ENCODE measurements at places on chromosomes 1 and 21.

- DNase-seq = no peak
Observed at GRCh38 chr1:6588128-6588892, 8.5 kb downstream of the ZBTB48 start.

GRCh38 chr1:179058487-179059483, 23.1 kb upstream of the TOR3A start:
- DNase-seq = no peak

DNA sequence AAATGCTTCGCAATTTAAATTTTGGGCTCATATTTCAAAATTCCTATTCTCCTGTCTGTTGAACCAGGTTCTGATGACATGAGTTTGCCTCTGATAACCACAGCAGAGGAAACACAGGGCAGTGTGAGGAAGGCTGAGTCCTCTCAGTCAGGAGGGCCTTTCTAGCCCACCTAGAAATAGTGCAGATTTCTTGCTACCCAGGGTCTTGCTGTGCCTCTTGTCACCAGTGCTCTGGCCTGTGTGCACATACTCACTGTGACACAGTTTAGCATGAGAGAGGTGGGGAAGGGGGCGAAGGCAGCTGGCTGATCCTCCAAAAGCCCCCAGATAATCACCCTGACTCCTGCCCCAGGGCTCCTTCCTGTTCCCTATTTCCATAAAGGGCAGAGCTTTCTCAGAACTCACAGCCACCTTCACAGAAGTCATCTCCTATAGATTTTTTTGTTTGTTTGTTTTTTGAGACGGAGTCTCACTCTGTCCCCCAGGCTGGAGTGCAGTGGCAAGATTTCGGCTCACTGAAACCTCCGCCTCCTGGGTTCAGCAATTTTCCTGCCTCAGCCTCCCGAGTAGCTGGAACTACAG, 23.7 kb downstream of the ERRFI1 start:
- no peak for DNase-seq

- DNase-seq = no peak
Observed at GRCh38 chr1:81410941-81411340, 389.8 kb upstream of the ADGRL2 start.

DNA sequence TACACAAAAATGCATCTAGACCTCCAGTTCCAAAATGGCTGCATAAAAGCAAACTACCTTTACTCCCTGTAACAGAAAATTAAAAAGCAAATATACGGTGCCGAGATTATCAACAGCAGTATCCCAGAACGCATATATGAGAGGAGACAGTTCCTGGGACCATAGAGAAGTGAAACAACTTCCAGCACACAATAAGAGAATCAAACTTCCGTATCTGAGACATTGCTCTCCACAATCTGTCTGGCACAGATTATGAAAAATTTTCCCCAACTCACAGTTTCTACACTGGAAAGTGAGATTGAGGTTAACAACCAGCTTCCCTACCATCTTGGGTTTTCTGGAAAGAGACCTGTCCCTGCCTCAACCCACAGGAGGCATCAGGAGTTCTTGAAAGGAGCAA, 47.2 kb upstream of the ST6GALNAC3 start:
- no peak for DNase-seq

GRCh38 chr1:222792744-222793143, 22.1 kb upstream of the DISP1 start:
- peak; percentile 63 for DNase-seq

GRCh38 chr1:226981386-226981817, 41.3 kb downstream of the COQ8A start:
- no peak for DNase-seq

DNA sequence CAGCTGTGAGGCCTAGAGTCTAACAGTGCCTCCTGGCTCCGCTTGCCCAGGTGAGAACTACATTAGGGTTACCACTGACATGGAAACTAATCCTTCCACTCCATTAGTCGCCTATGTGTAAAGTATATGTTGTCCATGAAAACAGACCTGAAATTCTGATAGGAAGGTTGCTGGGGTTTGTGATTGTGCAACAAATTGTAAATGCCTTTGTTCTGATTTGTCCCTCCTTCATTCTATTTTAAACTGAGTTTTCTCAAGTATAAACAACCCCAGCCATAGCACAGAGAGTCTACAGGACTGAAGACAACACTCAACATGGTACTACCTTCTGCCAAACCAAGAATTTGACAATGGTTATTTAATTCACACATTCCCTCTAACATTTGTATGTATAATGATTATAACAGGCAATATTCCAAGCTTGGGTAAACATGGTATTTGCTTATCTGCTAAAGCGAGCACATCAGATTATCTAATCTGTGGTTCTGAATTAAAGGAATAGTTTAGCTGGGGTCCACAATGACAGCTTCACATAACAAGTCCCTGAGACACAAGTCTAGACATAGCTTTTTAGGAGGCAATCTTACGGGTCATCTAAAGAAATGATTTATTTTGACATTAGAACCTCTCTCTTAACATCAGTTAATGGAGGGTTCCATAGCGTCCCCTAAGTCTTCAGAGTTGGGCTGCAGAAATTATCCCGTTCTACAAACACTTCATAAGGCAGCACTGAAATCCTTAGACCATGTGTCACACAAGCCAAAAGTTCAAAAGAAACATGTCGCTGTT, 633.0 kb downstream of the SMYD3 start:
- DNase-seq = no peak

DNA sequence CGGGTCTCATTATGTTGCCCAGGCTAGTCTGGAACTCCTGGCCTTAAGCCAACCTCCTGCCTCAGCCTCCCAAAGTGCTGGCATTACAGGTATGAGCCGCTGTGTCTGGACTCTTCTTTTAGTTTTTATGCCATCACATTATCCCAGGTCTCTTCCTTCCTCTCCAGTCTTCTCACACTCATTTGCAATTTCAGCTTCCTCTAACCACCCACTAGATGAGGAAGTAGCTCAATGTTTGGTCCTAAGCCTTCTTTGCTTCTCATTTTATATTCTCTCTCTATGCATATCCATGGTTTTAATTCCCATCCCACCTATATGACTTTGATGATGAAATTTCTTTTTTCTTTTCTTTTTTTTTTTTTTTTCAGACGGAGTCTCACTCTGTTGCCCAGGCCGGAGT, 3.1 kb upstream of the ZBTB8A start:
- DNase-seq = no peak

DNA sequence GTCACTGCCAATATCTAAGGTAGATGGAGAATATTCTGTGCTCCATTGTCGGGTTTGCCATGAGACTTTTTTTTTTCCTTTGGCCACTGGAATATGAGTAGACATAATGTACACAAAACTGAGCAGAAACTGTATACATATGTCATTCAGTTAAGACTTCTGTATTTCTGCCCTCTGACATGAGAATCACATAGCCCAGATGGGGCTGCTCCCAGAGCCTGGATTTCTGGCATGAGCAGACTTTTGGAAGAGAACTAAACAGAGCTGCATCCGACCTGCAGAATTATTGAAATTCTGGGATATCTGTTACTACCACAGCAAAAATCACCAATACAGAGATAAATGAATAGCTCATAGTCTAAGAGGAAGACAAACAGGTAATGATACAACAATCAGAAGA, 62.3 kb downstream of the DAB1 start:
- DNase-seq = no peak

- no peak for DNase-seq
Observed at GRCh38 chr1:115753361-115753760, 15.2 kb downstream of the CASQ2 start.

Measured in DMS53 (cell line).